ENCODE measurements at places on chromosomes 12 and 14.

DNA sequence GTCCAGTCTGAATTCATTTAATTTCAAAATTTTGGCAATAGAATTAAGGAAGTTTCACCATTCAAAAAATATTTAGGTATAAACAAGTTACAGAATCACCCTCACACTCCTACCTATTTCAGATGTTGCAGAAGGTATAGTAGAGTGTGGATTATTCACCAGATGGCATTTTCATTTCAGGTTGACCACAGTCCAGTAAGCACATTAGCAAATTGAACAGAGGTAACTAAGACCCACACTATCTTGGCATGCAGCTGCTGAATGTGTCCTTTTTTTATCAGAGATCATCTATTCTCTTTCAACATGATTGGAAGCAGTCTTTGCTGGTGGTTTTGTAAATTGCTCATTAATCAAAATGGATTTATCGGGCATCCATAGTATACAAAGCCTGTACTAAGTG lies 151.8 kb upstream of the GARIN6 start:
- no peak for DNase-seq

GRCh38 chr14:81211844-81212243 lies 8.9 kb downstream of the GTF2A1 start:
- DNase-seq = no peak

DNA sequence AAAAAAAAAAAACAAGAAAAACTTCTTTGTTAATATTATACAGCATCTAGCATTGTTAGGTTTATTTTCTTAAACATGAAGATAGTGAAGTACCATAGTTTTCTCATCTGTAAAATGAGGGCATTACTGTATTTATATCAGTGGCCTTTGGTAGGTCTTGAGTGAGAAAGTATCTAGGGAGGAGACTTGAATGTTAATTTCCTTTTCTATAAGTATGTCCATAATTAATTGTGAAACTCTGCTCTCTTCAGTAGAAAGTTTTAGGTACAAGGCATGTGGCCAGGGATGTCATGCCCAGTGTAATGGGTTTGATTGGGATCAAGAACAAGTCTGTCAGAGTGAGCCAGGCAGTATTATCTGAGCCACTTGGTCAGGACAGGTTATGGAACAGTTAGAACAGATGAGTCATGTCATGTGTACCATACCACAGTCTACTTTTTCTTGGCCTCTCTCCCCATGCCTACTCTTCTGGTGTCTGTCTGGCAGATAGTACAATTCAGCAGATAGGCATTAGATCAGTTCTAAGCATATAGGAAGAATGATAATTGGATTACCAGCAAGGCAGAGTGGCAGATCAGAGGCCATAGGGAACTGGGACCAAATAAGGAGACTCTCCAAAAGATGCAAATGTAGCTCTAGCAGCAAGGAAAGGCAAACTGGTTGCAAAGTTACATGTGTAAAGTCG lies 30.4 kb downstream of the FBXO34 start:
- peak; percentile 16 for DNase-seq

- DNase-seq = no peak
Observed at GRCh38 chr14:36844443-36845195, 183.0 kb downstream of the PAX9 start.

- DNase-seq = no peak
Observed at GRCh38 chr14:22448905-22449599, 140.0 kb downstream of the DAD1 start.

- DNase-seq = no peak
Observed at GRCh38 chr12:5480938-5481303, 49.0 kb downstream of the NTF3 start.

DNA sequence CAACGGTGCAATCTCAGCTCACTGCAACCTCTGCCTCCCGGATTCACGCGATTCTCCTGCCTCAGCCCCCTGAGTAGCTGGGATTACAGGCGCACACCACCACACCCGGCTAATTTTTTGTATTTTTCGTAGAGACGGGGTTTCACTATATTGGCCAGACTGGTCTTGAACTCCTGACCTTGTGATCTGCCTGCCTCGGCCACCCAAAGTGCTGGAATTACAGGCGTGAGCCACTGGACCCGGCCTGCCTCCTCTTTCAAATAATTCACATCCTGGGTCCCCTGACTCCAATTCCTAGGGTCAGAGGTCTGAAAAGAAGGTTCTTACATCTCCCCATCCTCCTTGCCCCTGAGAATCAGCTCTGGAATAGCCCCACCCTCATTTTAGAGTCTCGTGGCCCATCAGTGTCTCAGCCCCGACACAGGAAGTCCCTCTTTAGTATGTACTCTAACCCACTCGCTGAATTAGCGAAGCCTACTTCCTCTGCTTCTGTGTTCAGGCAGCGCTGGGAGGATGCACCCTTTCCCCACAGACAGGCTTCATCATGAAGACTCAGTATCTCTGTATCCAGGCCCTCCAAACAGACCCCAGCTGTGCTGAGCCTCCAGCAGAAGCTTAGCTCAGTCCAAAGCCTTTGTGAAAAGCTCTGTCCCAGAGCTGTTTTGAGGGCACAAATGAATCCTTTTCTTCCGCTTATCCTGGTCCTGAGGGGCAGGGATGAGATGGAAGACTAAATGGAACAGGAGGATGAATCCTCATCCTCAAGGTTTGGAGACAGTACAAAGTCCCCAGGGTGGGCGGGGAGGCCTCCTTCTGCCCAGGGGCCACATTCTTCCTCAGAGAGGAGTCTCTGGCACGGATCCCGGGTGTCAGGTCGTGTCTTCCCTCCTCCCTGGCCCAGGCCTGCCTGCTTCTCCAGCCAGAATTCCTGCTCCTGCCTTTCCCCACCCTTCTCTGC lies 3.5 kb downstream of the LPAR5 start:
- no peak for DNase-seq

- DNase-seq = no peak
Observed at GRCh38 chr12:126510630-126511029, 1445.4 kb downstream of the AACS start.

DNA sequence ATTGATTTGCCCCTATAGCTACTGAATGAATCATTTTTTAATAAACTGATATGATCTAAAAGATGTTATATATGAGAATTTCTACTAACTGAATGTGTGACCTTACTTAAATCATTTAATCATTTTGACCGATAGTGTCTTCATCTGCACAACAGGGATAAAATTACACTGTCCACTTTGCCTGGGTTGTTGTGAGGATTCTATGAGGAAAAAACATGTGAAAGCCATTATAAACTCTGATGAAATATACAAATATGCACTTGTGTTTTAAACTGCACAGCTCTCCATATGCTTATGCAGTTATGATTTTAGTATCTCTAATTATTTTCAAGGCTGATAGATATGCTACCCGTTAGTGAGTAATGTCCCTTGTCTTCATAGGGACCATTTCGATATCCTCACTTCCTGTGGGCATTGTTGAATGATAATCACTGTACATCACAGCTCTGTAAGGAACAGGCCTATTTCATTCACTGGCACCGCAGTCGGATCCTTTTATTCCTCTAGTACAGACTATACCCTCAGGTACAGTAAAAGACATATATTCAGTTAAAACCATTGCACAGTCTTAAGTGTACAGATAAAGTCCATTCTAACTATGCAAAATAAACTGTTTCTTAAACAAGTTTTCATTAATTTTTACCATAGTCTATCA lies 88.7 kb upstream of the RAP1B start:
- no peak for DNase-seq

DNA sequence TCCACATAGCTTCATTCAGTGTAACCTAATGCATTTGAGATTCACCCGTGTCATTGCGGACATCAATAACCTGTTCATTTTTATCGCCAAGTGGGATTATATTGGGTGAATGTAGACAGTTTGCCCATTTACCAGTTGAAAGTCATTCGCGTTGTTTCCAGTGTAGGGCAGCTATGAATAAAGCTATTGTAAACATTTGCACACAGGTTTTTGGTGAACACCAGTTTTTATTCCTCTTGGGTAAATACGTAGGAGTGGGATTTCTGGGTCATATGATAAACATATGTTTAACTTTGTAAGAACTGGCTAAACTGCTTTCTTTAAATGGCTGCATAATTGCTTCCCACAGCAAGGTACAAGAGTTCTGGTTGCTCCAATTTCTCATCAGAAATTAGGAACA lies 33.6 kb downstream of the C14orf132 start:
- no peak for DNase-seq

DNA sequence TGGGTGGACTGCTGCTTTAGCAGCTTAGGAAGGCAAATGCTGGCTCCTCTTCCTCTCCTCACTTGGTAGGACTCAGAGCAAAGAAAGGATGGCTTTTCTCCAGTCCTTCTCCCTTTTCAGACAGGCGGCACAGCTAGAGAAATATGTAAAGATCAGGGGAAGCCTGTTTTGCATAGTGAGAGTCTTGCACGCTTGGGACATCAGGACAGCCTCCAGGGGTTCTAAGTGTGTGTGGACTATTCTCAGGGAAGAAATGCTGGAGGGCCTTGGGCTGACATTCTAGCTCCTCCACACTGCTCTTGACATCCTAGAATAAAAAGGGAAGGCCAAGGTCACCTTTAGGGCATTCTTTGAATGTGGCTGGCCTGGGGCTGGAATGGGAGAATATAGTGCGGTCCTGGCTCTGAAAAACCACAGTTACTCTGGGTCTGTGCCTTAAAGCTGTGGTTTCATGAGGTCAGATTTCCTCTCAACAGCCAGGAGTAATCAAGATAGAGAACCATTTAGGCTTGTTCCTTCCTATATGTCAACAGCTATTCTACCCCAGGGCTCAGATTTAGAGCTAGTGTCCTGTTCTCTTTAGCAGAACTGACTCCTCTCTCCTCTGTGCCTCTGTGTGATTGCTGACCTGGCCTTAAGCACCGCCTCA lies 24.3 kb downstream of the CMA1 start:
- no peak for DNase-seq

DNA sequence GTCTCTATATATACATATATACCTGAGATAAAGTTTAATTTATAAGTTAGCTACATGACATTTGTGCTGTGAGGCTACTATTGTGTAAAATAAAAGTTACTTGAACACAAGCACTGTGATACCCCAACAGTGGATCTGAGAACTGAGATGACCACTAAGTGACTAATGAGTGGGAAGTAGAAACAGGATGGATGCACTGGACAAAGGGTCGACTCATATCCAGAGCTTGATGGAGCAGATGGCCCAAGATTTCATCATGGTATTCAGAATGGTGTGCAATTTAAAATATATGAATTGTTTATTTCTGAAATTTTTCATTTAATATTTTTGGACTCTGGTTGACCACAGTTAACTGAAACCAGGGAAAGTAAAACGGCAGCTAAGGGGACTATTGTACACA lies 908.6 kb upstream of the MDGA2 start:
- DNase-seq = peak; percentile 37

GRCh38 chr12:47602325-47602724 lies 103.5 kb downstream of the RPAP3 start:
- no peak for DNase-seq

DNA sequence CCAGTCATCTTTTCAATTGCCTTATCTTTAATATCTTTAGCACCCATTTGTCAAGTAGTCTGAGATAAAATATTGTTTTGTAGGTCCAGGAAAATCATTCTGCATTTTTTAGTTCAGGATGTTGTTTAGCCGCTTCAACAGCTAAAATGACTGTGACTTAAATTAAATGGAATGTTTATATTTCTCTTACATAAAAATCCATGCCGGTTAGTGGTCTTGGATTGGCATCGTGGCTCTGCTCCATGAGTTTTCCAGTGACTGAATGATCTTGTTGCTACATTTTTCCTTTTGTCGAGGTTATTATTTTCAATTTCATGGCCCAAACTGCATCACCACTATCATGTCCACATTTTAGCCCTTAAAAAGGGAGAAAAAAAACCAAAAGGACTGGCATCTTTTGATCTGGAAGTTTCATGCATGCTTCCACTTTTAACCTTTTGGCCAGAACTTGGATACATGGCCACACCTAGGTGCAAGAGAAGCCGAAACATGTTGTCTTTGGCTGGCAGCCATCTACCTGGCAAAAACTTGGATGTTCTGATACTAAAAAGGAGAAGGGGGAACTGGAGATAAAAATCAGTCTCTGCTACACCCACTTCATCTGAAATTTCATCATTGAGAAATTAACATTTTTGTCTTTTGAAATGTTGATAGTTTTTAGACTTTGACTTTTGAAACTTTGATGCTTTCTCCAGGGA lies 142.4 kb downstream of the OTOGL start:
- peak; percentile 27 for DNase-seq

- DNase-seq = no peak
Observed at GRCh38 chr14:70188659-70189455, at the start of gene SLC8A3. Gene SLC8A3, minus strand, starts transcription at chr14:70188951. Its CDS starts 20,529 bp downstream, at chr14:70168422.

GRCh38 chr14:33457617-33458016 lies 493.3 kb downstream of the EGLN3 start:
- no peak for DNase-seq

DNA sequence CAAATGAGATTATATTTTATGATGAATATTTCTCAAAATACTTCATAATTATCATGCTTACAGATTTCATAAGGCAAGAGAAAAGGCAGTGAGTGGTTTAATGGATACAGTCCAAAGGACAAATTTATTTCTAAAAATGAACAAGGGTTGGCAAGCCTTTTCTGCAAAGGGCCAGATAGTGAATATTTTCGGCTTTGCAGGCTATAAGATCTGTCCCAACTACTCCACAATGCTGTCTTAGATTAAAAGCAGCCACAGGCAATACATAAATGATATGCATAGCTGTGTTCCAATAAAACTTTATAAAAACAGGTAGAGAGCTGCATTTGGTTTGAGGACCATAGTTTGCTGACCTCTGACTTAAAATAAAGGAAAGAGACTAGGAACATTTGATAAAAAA lies 42.9 kb upstream of the STK38L start:
- no peak for DNase-seq

DNA sequence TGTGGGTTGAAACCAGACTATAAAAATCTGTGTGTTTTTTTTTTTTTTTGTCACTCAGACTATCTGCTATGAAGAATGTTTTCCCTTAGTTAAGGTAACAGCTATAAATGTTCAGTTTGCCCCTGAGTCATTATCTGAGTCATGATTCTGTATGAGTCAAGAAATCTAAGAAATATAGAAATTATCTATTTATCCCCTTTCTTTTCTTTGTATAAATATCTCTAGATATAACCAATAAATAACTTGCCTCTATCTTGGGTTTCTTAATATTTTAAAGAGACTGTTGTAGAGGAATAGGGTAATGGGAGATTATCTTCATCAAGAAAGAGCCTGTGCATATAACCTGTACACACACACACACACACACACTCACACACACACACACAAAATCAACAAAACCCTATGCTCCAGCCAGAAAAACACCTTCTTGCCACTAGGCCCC lies 161.7 kb upstream of the EEA1 start:
- peak; percentile 62 for DNase-seq

DNA sequence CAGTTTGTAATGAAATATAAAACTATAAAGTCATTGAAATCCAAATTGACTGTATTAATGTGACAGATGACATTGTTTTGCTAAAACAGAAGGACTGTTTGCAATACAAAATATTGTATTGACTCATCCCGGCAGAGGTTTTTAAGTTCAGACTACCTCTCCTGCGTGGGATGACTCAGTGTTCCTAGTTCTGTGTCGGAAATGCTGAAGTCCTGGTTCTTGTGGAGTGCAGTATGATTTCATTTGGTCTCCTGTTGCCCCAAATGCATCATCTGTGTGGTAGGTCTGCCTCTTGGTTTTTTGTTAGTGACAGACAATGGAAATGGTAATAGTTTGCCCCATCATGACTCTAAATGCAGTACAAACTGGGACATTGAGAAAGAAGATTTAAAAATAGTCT lies 27.8 kb downstream of the PELI2 start:
- no peak for DNase-seq
